ENCODE measurements at places on chromosomes 1 and 21.
A peak's percentile ranks its signal among the peaks of the same experiment; 100 is the strongest.

DNA sequence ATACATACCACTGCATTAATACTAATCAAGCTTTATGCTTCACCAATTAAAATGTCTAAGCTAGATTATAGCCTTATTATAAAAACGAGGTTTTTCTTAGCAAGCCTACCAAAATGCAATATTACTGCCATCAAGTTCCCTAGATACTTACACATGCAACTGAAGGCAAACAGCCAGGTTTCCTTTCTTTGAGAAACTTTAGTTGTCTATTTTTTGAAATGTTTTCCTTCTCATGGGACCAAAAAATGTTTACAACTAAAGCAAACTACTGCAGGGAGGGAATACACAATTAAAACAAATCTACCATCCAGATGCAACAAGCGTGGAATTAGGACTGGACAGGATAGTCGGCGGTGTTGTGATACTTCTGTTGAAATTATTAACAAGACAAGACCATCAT, 1.3 kb downstream of the ZNF644 start:
- no peak for DNase-seq

DNA sequence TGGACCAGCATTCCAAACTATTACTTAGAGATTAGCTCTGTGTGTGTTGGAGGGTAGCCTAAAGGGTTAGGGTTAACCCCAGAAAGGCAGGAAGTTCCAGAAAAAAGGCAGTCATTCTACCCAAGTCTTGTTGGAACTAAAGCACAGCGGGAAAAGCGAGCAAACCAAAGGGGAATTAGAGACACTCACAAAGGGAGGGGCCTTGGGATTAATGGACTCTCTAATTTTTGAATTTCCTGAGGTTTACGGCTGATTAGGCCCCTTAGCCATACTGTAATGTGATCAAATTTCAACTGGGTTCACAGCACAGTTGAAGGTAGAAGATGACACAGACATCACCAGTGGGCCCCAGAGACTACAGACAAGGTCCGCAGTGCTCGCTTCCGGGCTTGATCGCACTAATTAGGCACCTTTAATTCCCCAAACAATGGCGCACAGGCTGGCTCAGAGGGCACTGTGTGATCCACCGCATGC, 28.3 kb downstream of the CAPZB start:
- DNase-seq = no peak

DNA sequence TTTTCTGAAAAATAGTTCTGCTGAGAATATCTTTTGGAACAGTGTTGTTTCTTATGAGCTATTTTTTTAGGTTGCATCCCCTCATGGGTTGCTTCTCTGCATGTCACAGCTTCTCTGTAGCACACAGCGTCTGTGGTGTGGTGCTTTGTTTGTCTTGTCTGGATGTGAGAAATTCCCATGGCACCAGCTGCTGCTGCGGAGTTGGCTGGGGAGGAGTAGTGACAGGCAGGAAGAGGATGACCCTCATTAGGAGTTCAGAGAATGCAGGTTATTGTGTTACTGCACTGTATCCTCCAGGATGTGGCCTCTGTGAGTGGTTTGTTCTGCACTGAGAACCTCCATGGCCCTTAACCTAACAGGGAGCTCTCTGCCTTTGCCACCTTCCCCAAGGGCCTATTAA, 64.8 kb downstream of the TSEN15 start:
- no peak for DNase-seq

DNA sequence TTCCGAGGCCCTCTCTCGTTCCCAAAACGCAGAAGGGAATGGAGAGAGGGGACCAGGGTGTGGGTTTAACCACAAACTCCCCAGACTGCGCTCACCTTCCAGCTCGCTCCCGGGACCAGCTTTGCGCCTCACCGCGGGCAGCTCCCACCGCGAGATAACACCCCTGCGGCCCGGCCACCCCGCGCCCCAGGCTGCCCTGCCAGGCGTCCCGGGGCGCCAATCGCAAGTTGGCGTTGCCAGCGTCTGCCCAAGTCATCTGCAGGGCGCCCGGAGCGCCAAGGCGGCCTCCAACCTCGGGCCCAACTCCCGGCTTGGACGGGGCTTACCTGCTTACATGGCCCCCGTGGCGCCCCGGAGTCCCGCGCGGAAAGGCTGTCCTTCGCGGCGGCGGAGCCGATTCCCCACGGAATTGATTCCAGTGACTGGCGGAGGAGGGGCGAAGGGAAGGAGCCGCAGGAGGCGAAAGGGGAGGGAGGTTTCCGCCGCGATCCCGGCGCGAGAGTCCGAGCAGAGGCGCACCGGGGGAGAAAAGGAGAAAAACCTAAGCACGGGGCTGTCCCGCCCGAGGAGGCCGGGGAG, 456 bp downstream of the PTPN14 start:
- DNase-seq = no peak

DNA sequence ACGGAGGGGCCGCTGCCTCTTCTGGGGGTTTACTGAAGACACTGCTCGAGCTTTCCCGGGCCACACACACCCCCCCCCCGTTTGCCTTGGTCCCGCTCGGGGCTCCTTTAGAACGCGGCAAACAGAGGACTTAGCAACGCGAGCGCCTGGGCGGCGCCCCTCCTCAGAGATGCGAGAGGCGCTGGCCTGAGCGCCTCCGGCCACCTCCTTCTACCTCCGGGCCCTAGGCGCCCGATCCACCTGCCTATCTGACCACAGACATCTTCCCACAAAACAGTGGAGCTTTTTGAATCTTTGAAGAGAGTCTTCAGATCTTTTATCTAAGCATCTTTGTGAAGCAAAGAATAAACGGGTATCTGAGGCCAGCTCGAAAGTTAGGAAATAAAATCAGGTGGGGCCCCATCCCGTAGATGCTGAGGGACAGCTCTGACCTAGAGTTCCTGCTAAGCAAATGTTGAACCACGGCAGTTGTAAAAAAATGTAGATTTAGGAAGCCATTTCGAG, 436 bp upstream of the TTLL7 start:
- DNase-seq = peak; percentile 34

DNA sequence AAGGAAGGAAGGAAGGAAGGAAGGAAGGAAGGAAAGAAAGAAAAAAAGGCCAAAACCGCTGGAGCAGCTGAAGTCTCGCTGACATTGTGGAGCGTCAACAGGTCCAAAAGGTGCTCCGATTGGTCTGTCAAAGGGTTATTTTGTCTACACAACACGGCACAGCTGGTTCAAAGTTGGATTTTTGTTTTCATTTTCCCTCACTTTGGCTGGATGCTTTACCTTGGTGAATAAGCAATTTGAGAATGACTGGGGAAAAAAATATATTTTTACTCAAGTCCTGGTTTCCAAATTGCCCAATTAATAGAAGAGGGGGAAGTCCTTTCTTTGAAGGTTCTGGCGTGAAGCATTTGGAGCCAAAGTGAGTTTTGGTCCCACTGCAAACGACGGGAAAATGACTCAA, 19.3 kb upstream of the PAX7 start:
- DNase-seq = no peak

DNA sequence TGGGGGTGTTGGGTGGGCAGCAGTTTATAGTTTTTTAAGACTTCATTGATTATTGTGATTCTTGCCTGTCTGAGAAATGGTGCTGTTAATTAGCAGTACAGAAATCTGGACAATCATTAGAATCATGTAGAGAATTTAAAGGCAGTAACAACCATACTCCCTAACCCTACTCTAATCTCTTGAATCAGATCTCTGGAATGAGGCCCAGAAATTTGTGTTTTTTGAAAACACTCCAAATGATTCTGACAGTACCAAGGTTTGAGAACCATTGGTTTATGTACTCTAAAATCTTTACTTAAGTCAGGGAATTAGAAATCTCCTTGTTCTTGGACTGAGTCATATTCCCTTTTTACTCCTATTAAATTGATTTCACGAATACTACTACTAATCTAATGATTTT, 24.0 kb downstream of the FNBP1L start:
- no peak for DNase-seq

- DNase-seq = no peak
These were observed 35.0 kb downstream of the ZYG11A start for GRCh38 chr1:52877554-52877953.

DNA sequence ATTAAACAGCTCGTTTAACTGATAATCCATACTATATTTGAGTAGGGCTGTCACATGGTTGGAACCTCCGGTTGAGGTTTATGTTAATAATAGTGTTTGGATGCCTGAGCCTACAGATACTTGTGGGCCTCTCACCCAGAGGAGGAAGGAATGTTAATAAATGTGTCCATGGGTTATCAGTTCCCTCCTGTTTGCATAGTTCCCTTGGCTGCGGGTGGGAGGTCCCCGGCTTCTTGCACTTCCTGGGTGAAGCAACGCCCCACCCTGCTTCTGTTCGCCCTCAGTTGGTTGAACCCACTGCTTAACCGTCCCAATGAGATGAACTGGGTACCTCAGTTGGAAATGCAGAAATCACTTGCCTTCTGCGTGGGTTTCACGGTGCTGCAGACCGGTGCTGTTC, 23.6 kb upstream of the GBP1 start:
- DNase-seq = no peak

DNA sequence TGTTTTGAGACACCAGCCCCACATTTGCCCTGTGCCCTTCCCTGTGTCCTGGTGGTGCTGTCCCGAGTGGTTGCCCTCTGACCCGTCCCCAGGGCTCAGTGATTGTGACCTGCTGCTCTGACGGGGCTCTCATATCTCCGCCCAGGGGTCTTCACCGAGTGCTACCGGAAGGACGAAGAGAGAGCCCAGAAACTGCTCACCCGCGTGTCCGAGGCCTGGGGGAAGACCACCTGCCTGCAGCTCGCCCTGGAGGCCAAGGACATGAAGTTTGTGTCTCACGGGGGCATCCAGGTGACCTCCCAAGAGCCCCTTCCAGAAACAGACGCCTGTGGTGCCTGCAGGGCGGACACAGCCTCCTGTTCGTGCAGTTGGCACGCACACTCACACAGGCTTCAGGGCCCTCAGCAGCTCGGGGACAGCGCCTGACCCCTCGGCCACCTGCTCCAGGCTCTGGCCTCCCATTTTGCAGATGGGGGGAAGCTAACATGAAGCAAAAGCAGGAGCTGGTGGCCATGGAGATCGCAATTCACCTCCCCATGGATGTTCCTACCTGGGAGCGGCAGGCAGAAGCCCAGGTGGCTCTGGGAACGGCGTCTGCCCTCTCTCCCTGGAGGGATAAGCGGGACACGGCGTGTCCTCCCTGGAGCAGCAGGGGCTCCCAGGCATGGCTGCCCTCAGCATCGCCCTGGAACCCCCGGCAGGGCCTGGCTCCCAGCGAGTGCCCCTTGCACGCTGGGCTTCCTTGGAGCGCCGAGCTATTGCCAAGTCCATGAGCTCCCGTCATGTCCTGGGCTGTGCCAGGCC, 45.9 kb downstream of the TRPM2 start:
- DNase-seq = no peak

- peak; percentile 41 for DNase-seq
These were observed 10.1 kb upstream of the SLC25A33 start for GRCh38 chr1:9529190-9529589.

DNA sequence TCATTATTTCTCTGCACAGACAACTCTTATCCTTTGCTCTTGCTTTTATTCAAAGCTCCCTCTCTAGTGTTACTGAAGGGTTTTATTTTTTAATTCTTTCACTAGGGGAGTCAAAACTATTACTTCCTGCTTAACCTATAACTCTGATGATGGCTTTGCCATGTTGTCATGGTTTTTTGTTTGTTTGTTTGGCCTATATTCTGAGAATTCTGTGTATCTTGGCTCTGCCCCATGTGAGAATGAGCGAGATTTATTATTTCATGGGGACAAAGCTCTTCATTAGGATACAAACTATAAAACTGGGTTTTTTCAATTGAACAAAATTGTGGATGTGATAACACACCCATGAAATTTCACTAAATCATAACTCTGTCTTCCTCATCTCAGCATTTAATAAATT, 190.5 kb upstream of the C1orf105 start:
- DNase-seq = no peak

DNA sequence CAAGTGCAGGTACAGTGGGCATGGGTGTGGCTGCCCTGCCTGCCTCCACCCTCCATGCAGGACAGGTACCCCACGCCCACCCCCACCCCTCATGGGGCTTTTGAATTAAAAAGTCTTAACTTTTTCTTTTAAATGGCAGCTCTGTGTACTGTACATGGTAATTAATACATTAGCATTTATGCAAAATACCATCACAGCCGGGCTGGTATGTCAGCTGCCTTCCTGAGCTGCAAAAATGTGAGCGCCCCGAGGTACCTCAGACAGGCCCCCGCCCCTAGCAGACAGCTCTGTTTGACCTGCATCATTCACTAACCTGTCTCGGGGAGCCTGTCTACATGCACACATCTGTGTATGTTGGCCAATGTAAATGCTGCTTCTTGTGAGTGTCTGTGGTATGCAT, 42.2 kb upstream of the POU3F1 start:
- DNase-seq = no peak

DNA sequence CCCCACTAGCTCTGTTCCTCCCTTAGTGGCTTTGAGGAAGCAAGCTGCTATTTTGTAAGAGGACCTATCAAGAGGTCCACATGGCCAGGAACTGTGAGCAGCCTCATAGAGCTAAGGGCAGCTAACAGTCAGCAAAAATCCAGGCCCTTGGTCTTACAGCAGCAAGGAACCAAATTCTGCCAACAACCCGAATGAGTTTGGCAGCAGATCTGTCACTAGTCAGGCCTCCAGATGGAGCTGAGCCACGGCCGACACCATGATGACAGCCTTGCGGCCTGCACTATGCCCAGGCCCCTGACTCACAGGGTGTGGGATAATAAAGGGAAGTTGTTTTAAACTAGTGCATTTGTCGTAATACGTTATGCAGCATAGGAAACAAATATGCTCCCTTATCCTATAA, 28.0 kb upstream of the H3-3A start:
- no peak for DNase-seq

DNA sequence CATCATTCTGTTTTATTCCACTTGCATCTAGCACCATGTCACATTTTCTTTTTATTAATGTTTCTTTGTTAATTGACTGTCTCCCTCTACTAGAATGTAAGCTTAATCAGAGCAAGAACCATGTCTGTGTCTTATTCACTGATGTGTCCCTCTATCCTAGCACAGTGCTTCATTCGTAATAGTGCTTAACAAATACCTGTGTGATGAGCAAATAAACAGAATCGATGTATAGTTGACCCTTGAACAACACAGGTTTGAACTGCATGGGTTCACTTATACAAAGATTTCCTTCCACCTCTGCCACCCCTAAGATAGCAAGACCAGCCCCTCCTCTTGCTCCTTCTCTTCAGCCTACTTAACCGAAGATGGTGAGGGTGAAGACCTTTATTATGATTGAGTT, 42.9 kb upstream of the MAN1A2 start:
- no peak for DNase-seq

- DNase-seq = no peak
These were observed 57.9 kb downstream of the RABGAP1L start for GRCh38 chr1:174217248-174217647.

DNA sequence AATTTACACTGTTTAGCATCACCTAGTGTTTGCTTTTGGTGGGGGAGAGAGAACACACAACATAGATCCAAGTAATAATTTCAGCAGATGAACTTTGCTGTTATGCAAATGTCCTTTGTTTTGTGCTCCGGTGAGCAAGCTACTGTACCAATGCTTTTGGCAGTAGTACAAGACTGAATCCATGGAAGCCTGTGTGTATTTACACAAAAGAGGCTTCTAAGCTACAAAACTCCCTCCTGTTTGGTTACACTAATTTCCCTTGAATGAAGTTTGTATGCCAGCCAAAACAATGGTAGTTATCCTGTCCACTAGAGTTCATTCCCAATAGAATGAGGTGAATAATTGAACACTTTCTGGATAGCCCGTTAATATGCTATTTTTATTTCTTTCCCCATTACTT, 320.5 kb downstream of the KCTD3 start:
- no peak for DNase-seq

- no peak for DNase-seq
These were observed 6.8 kb upstream of the LHX9 start for GRCh38 chr1:197910120-197910991.
